ENCODE measurements at places on chromosomes 12 and 14.

DNA sequence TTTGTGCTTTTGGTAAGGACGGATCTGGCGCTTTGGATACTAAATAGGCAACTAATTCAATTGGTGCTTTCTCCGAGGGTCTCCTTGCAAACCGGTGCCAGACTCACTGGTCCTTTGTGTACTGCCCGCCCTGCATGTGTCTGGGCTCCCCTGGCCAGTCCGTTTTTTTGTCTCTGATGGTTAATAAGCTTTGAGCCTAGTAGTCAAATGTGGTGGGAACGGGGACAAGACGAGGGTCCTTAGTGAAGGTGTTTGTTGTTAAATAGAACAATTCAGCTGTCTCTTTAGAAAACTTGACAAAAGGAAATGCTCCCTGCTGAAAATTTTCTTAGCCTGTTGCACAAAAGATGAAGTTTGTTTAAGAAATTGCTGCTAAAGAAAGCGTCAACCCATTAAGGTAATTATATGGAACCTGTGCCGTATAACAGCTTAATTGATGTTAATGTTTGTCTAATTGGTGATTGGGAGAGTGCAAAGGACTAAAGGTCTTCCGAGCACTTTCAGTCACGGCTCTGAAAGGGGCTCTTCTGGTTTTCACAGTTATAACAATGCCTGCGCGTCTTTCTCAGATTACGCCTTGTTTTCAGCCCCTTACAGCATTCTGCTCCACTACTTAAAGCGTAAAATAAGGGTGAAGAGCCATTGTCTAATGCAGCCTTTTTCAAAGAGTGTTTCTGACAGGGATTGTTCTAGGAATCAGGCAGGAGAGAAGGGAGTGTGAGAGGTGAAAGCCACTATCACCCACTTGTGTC, 537.4 kb downstream of the PRKD1 start:
- no peak for DNase-seq

DNA sequence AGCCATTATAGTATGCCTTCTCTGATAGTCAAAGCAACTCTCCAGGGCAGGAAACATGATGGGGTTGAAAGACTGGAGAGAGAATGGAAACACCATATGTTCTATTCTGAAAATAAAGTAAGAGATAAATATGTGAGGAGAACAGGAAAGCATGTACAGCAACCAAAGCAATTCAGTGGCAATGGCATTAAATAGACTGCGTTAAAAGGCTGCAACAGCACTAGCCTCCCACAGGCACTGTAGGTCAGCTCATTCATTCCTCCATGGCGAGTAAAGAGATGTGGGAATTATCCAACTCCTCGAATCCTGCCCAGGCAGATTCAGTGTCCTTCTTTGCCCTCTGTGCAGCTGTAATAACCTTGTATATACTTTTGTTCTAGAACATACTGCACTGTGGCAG, 43.8 kb downstream of the ANO6 start:
- DNase-seq = no peak

DNA sequence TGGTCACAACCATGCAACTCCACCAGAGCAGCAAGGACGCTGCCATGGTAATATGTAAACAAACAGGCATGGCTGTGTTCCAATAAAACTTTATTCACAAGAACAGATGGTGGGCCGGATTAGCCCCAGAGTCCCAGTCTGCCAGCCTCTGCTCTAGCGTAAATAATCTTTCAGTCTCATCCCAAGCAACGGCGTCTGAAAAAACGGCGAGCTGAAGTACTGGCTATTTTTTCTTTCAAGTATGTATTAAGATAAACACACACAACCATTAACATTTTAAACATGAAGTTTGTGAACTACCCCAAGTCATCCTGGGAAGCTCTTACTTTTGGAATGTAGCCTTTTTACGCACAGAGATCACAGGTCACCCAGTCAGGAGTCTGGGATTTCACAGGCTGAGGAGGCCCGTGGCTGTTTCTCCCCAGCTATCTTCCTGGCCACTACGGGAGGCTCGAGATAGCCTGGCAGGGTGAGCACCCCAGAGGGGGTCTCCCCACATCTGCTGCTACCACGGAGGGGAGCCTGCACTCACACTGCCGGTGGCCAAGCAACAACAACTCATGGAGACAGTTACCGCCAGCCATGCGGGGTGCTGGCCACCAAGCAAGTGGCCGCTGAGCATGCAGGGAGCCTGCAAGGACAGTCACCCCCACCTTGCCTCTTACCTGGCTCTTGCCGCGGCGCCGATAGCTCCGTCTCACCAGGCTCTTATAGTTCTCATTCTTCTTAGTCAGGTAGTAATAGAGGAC, 124.6 kb downstream of the RFLNA start:
- DNase-seq = no peak

GRCh38 chr12:62435303-62436163, 31.1 kb upstream of the MON2 start:
- no peak for DNase-seq

GRCh38 chr14:69268763-69269162, 8.8 kb downstream of the GALNT16 start:
- no peak for DNase-seq

- DNase-seq = peak; percentile 28
Observed at GRCh38 chr14:71321574-71322315, 414.5 kb downstream of the PCNX1 start.

Data from NCI-H524 (cell line).